ENCODE measurements at places on chromosomes 3 and 15. TPM values are rescaled to one million over a fixed set of nuclear protein-coding genes. Genes with fewer than 3 reads are reported as not detected.

Gene MESP2
- 0.47 TPM for polyA plus RNA-seq

Gene GALNT15
- polyA plus RNA-seq = 2.2 TPM

Gene PPP4R2
- 85.9 TPM for polyA plus RNA-seq

Gene KY
- polyA plus RNA-seq = 1.4 TPM

Gene SPRED1
- 28.9 TPM for polyA plus RNA-seq

Gene ATP8B4
- 2.3 TPM for polyA plus RNA-seq

Gene RPP14
- polyA plus RNA-seq = 23.4 TPM

Gene CD80
- 0.42 TPM for polyA plus RNA-seq

Gene CCR9
- not detected for polyA plus RNA-seq

Gene ZNF774
- polyA plus RNA-seq = 7.8 TPM

Gene CPEB1
- 2.3 TPM for polyA plus RNA-seq

Gene OPA1
- 57.2 TPM for polyA plus RNA-seq

Gene SLC22A13
- polyA plus RNA-seq = 6.1 TPM

Gene SCAANT1
- polyA plus RNA-seq = 0.61 TPM

Gene GXYLT2
- 12.9 TPM for polyA plus RNA-seq

Gene NRG4
- 4.3 TPM for polyA plus RNA-seq

Gene KBTBD12
- 1.1 TPM for polyA plus RNA-seq

Gene LRRC57
- polyA plus RNA-seq = 20.3 TPM

Gene SPATA12
- not detected for polyA plus RNA-seq

Gene SYNPR
- polyA plus RNA-seq = not detected

Gene RPUSD2
- 15.0 TPM for polyA plus RNA-seq

Gene LRRC15
- not detected for polyA plus RNA-seq
